ENCODE measurements at places on chromosomes 16 and 17.

DNA sequence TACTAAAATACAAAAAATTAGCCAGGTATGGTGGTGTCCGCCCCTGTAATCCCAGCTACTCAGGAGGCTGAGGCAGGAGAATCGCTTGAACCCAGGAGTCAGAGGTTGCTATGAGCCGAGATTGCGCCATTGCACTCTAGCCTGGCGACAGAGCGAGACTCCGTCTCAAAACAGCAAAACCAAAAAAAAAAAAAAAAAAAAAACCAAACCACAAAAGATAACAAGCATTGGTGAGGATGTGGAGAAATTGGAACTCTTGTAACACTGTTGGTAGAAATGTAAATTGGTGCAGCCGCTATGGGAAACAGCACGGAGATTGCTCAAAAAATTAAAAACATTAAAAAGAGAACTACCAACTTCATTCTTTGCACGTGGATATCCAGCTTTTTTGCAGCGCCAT, 119.4 kb downstream of the OR1D5 start:
- DNase-seq = no peak

DNA sequence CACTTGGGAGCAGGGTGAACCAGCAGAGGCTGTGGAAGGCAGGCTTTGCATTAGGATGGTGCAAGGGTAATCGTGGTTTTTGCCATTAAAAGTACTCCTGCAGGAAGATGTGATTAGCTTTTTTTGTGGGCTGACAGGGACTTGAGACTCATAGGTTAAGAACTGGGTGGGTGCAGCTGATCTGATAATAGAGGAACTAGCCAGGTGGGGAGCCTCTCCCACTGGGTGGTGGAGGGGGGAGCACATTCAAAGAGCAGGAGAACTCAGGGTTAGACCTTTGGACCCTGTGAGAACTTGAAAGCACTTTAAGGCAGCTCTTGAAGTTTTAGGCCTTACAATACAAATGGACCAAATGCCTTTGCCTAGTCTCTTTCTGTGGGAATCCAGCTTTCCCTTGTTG, 32.4 kb downstream of the CCL4 start:
- no peak for DNase-seq

GRCh38 chr17:57941384-57942370, 13.5 kb downstream of the CUEDC1 start:
- no peak for DNase-seq

DNA sequence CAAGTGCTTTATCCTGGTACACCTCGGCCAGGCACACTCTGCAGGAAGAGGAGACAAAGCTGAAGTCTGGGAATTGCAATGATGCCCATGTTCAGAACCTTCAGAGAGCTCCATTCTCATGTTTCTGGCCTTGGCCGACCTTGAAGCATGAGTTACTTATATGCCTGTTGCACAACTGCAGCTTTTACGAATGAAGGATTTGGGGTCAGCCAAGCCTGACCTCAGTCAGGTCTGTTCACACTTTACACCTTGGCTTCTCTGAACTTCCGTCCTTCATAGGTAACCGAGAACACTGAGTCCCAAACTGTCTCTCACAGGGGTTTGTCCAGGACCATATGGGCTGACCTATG, 66.7 kb downstream of the GTF3C1 start:
- no peak for DNase-seq

- no peak for DNase-seq
These were observed 27.3 kb downstream of the STAT5A start for GRCh38 chr17:42315402-42316156.

DNA sequence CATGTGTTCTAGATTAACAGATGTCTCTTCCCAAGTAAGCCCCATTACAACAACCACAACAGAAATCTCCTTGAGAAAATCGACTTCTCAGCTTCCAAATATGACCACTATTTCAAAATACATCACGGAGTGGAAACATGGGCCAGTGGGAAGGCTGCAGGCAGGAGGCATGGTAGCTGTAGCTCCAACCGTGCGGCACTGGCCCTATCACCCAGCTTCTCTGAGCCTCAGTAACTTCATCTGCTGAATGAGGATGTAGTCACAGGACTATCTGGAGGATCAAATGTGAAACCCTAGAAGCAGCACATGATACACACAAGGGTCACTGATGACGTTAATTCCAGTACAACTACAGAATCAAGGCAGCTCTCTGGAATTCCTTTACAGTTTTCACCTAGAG, 112.2 kb downstream of the VPS53 start:
- DNase-seq = no peak

DNA sequence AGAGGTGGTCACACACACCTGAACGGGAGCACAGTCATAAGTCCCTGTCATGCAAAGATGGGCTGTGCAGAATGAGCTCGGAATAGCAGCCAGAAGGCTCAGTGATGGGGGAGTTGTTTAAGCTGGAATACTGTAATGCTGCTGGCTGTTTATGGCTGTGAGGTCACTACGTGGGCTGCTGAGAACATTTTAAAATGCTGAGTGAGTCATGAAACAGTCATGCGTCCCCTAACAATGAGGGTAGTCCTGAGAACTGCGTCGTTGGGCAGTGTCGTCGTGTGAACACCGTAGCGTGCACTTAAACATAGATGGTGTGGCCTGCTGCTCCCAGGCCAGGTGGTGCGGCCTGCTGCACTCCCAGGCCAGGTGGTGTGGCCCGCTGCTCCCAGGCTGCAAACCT, 39.7 kb downstream of the TBCD start:
- no peak for DNase-seq

DNA sequence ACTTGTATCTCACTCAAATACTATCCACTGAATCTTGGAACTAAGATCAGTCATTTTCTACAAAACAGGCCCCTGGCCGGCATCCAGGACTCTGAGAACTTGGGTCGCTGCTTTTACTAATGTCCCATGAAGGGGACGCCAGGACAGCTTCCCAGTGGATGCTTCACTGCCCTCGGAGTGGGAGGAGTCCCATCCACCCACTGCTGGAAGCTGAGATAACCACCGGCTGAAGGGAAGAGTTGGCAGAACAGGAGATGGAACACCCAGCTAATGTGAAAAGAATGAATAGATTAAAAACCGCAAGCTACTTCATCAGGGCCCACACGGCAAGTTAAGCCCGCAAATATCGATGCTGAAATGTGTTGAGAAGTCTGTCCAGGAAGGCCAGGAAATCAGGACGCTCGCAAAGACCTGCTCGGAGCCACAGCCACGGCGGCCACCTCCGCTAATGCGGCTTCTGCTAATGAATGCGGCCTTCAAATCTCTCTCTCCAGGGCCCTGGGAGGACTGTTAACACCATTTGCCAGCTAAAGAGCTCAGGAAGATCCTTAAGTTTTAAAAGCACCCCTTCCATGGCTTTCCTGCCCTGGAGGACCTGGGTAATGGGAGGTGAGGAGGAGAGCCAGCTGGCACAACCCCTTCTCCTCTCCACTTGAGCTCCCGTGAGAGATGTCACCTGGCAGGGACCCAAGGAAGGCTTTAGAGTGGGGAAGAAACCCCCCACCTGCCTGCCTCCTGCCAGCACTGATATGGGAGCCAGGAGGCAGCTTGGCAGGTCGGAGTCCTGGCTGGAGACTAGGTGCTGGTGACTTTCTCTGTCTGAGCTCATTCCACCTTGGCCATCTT, 226.6 kb upstream of the RPL38 start:
- DNase-seq = no peak

DNA sequence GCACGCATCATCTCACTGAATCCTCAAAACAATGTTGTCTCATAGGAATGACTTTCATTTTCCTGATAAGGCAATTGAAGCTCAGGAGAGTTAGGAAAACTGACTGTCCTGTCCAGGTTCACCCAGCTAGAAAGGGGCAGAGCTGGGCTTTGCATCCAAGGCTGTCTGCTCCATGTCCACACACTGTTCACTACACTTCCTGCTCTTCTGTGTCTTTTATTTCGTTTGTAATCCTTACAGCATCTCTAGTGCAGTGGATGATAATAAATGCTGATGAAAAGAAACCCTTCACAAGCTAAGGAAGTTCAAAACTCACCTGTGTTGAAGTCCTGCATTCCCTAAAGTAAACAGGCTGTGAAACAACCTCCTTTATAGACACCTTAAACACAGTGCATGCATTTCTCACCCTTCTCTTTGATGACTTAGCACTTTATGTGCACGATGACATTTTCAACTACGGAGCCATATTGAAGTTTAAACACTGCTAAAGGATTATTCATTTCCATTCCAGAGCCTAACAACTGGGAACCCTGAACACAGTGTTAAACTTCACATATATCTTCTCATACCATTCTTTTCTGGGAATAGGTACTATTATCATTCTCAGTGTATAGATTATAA, 31.0 kb upstream of the GPR139 start:
- no peak for DNase-seq

- no peak for DNase-seq
These were observed 42.1 kb upstream of the MAF start for GRCh38 chr16:79642652-79643051.

DNA sequence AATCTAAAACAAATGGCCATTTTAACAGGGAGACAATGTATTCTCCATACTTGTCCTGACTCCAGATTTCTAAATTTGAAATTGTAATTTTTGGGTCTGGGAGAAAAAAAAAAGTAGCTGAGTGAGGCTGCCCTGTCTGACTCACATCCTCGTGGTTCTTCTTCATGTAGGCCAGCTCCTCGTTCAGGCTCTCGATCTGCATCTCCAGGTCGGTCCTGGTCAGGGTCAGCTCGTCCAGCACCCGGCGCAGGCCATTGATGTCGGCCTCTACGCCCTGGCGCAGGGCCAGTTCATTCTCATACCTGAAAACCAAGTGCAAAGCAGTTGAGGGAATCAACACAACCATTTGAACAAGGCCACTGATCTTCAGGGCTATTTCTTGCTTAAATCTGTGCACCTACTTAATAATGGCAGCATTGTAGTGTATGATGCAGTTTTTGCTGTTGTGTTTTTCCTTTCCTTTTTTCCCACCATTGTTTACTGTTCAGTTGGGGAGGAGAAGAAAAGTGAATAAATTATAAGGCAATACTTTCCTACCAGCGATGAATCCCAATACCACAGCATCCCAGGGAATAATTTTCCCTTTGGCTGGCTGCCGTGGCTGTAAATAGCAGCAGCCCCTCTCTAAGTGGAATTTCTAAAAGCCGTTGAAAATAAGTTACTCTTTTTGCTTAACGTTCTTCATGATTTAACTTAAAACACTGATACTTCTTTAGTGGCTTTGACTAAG, 2.2 kb downstream of the KRT12 start:
- DNase-seq = no peak

GRCh38 chr17:49815761-49816281, 27.3 kb downstream of the KAT7 start:
- no peak for DNase-seq

DNA sequence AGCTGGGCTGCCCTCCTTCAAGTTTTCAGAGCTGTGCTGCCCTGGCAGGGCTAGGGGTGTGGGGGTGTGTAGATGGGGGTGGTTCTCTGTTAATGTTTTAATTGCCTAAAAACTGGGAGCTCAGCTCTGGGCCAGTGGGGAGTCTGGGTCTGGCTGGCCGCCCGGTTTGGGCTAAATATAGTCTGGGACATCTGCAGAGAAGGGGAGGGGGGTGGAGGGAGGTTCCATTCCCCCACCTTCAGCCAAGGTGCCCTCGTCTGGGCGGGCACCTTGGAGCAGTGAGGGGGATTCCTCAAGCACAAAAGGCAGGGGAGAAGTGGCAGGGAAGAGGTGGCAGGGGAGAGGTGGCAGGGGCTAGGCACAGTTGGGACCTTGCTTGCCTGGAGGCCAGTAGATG, 13.0 kb downstream of the RARA start:
- DNase-seq = no peak

DNA sequence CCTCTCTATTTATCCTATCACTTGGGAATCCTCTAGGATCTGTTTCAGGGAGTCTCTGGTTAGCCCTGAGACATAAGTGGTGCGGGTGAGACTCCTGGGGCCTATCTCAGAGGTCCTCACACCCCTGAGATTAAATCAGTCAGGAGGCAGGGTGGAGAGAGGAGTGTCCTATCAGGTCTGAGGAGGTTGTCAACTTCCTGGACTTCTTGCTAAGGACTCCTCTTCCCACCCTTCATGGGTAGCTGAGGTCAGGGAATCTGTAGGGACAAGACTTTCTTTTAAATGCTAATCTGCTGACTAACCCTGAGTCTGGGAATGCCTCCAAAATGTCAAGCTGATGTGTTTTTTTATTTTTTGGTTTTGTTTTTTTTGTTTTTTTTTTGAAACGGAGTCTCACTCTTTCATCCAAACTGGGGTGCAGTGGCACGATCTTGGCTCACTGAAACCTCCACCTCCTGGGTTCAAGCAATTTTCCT, 6.6 kb upstream of the ARMC5 start:
- DNase-seq = no peak

DNA sequence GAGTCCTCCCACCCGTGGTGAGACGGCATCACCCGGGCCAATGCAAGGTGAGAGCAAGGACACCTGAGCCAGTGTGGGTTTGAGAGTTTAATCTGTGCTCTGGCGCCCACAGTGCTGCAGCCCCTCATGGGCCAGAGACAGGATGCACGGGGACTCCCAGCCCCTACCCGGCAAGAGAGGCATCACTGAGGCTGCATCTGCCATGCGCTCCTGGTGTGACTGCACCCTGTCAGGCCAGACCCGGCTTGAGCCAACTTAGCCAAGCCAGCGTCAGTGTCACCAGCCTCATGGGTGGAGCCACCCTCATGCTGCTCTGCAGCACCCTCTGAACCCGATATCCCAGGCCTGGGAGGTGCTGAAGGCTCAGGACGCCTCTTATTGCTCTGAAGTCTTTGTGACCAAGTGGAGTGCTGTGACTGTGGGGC, 1.3 kb upstream of the BRICD5 start:
- no peak for DNase-seq

DNA sequence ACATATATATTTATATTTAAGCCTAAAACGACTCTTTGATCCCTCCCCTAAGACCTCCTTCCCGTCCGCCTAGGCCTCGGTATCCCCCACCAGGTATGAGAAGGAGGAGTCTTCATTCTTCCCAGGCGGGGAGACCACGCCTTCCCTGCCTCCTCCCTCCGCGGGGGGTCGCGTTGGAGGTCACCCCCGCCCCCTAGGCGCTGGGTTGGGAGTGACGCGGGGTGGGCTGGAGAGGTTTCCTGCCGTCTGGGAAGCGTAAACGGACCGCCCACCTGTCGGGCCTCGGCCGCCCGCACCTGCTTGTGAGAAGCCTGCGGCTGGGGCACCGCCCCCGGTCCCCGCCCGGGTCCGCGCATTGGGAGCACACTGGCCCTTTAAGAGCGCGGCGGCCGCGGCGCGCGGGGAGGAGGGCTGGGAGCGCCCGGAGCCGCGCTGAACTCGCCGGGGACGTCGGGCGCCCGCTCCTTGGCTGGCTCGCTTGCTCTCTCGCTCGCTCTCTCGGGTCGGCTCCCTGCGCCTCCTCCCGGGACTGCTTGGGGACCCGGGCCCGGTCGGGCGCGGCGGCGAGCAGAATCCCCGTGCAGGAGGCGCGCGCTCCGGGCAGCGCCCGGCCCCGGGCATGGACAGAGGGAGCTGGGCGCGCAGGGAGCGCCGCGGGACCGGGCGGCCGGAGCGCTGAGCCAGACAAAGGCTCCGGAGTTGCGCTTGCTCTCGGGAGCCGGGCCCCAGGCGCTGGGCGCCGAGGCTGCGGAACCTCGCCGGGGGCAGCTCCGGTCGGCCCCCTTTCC, at the start of gene MMP15:
MMP15 (plus strand) TSS at position 404 of the 788 bp plus-strand sequence. CDS start 597 bp downstream, outside the sequence.
- DNase-seq = peak; percentile 60

GRCh38 chr17:72033334-72033733, 87.5 kb upstream of the SOX9 start:
- no peak for DNase-seq

GRCh38 chr16:88505405-88506082, 52.5 kb downstream of the ZFPM1 start:
- DNase-seq = peak; percentile 70

GRCh38 chr17:34709158-34709754, 129.9 kb downstream of the TMEM132E start:
- no peak for DNase-seq
